Left lung (tissue), 14 donors: ENCODE measurements at places on chromosomes 11 and 22. TPM values are rescaled to one million over a fixed set of nuclear protein-coding genes. Genes with fewer than 3 reads are reported as not detected.

- DNase-seq, result no peak
Observed at GRCh38 chr11:12434325-12434654, 56.9 kb downstream of the PARVA start.

GRCh38 chr11:27842290-27842689 lies 142.0 kb upstream of the BDNF start:
- no peak for DNase-seq

DNA sequence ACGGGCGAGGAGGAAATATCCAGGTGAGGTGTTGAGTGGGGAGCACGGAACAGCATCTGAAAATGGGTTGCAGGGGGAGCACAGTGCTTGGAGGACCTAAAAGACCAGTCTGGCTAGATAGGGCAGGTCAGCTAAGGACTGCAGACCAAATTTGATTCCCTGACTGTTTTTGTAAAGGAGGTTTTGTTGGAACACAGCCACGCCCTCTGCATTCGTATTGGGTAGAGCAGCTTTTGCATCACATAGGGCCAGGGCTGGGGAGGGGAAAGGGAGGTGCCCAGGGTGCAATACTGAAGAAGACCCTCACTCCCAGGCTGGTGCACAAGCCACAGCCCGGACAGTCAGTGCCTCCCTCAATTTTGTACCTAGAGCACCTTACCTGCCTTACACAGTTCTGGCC lies 286.8 kb downstream of the KIRREL3 start:
- DNase-seq, result no peak

The EMID1 gene
- 17.7 TPM for total RNA-seq

The MMP7 gene
- 136 TPM for total RNA-seq

The OR10G4 gene
- total RNA-seq, result not detected

DNA sequence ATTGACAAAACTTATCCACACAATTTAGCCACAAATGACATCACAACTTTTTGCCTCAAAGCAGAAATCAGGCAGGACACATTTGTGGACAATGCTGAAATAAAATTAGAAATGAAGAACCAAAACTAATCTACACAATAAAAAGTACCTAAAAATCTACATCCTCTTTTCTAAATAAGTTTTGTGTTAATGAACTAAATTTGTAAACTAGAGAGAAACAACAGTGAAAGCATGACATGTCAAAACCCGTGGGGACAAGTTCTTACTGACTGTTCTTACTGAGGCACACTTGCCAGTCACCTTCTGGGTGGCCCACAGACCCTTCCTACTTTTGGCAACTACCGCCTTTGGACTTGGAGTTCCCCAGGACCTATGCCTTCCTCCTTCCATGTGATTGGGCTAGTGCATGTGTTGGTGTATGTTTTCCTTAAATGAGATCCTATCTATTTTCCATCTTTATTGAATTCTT lies 60.7 kb upstream of the MUC15 start:
- no peak for DNase-seq

- peak; percentile 78 for DNase-seq
Observed at GRCh38 chr11:74702383-74703007, 28.7 kb downstream of the CHRDL2 start.

DNA sequence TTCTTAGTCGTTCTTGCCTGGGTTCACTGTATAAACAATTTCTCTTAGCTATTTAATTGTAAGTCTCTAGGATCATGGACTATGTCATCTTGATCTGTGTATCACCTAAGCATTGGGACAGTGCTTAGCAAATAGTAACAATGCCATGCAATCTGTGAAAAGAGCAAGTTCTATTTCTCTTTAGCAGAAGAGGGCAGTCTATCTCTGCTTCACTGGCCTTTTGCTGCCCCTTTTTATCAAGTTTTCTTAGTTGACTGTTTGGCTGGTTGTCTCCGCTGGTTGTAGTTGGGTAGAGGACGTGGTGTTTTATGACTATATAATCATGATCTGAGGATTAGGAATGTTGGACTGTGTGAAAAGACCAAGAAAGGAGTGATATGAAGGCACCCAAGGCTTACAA lies 315.0 kb downstream of the JRKL start:
- DNase-seq, result no peak

The DERL3 gene
- 6.7 TPM for total RNA-seq

GRCh38 chr11:69828971-69829344 lies 9.7 kb upstream of the FGF3 start:
- DNase-seq, result no peak

GRCh38 chr11:35947437-35947836 lies 3.6 kb downstream of the LDLRAD3 start:
- DNase-seq, result no peak

The BTBD18 gene
- not detected for total RNA-seq
